ENCODE measurements at places on chromosomes 1 and 21.

DNA sequence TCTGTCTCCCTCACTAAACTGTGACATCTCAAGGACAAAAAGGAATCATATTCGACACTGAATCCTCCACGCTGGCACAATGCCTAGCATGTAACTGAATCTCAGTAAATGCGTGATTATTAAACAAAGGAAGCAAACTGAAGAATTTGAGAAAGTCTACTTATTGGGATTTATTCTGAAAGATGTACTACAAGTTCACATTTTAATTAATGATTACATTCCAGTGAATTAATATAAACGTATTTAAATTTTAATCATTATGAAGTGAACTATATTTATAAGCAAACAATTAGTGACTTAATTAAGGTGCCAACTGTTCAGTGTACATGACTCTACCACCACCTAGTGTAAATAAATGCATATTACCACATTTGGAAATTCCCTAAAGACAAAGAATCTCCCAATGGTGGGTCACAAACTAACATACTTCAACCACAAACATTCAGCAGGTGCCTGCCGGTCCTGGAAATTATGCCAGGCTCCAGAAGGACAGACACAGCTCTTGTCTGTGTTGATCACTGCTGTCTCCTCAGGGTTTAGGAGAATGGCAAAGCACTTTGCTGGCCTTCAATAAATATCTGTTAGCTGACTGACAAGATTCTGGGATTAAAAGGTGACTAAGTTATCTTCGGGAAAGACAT is 56.3 kb downstream of the SMYD3 start:
- no peak for DNase-seq

- no peak for DNase-seq
Measured at GRCh38 chr1:231781892-231782291, 155.3 kb downstream of the DISC1 start.

DNA sequence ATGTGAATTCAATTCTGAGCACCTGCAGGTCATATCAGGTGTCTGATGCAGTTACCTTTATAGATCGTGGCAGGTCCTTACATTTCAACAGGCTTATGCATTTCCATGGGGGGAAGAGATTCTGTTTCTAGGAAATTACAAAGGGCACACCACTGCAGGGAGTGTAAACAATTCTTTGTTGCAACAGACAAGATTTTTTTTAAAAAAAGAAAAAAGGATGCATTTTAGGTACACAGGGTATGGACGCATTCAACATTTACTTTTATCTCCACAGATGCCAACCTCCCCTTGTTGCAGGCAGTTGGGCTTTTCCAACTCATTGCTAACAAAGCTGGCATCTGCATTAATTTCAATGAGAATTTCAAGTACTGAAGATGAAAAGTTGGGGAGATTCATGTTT is 13.5 kb upstream of the TEKT2 start:
- no peak for DNase-seq

DNA sequence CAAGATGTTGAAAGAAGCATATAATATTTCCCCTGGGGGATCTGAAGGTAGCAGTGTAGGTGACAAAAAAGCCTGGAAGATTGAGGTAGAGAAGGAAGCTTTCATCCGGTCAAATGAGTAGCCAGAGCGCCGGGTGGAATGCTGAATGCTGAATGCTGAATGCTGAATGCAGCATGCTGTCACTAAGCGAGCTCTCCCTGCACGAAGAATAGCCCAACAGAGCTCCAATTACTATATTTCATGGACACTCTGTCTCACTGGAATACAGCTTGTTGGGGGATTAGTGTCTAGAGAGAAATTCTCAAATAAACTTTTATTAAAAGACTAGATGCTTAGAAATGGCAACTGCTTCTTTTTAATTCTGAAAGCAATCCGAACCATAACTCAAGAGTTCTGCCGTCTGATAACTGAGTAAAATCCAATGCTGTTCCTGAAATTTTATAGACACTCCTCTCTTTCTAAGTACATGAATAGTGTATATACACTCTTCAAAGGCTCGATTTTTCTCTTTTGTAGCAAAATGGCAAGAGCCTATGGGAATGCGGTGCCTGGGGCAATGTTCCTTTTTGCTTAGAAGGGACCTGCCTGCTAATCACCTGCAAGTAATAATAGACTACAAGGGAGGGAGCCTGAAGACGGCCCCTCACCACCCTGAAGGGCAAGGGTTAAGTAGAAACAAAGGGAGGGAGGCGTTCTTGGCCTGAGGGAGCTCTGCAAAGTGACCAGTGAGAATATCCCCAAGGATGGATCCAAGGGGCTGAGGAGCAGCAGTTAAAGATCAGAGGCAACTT is 203.7 kb upstream of the ESRRG start:
- no peak for DNase-seq

GRCh38 chr1:59237900-59238299 is 59.0 kb upstream of the FGGY start:
- no peak for DNase-seq

DNA sequence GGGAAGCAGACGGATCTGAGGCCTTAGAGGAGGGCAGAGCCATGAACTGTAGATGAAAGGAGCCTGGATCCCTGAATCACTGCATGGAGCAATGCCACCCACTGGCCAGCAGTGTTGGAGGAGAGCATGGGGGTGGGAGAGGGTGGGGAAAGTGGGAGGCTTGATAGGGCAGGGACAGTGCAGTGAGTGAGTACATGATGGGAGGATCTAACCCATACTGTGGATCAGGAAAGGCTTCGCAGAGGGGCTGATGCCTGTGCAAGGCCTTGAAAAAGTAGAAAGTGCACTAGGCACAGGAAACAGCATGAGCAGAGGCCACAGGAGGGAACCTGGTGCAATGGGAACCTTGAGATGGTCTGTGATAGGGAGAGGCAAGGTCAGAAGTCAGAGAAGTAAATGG is 391.9 kb downstream of the PTPRU start:
- DNase-seq = no peak

DNA sequence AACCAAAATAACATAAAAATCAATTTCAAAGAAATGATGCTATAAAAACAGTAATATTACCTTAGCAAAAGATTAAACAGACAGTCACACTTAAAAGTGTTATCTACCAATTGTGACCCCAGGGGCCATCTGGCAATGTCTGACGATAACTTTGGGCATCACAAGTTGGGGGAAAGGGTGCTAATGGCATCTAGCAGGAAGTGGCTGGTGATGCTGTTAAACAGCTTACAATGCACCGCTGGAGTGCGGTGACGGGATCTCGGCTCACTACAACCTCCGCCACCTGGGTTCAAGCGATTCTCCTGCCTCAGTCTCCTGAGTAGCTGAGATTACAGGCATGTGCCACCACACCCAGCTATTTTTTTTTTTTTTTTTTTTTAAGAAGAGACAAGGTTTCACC is 27.6 kb downstream of the NUP133 start:
- DNase-seq = no peak

GRCh38 chr1:64822621-64823020 is 77.7 kb downstream of the RAVER2 start:
- no peak for DNase-seq

GRCh38 chr1:247077876-247078257 is 744 bp downstream of the ZNF670 start:
- DNase-seq = no peak
